ENCODE measurements at places on chromosomes 7 and 10.

DNA sequence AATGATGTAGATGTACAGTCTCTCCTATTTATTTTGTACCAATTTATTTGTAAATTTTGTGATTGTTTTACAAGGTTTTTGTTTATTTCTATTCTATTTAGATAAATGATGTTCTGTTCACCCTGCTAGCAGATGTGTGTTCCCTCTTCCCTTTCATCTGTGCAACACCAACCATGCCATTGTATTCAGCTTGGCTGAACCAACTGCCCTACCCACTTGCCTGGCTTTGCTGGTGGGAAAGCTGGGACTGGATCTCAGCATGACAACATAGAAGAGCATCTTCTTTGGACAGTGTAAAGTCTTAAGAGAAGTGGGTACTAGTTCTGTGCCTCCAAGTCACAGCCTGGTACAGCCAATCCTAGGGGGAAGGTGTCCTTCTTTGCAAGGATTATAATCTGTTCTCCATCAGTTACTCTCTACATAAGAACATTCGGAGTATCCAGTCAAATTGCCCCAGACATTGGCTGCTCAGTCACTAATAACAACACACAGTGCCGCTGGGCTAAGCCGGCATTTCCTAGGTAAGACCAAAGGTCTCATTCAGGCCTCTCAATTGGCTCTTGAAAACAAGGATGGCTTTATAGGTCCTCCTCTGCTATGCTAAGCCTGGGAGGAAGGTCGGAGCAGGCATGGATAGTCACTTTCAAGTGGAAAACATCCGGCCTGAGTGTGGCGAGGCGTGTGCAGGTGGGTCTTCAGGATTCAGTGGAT lies 109.7 kb downstream of the NT5C2 start:
- DNase-seq, result no peak

DNA sequence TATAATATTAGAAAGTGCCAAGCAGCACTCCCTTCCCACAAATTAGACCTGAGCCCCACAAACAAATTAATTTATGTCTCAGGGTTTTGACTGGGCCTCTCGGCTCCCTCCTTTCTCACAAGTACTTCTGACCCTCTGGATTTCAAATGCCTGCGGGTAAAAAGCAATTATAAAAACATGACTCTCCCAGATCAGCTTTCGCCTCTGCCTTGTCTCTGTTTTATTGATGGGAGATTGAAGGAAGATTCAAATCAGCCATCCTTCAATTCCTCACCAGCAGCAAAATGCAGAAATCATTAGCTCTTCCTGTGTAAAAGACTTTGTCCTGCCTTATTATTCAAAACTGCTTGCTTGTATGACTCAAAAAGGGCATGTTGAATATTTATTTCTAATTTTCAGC lies 453.7 kb upstream of the MKI67 start:
- no peak for DNase-seq

GRCh38 chr10:91347529-91347928 lies 62.6 kb upstream of the HECTD2 start:
- DNase-seq, result no peak

GRCh38 chr7:75639071-75639885 lies 99.5 kb downstream of the HIP1 start:
- no peak for DNase-seq

GRCh38 chr10:24556126-24556749 lies 167.4 kb downstream of the ARHGAP21 start:
- no peak for DNase-seq

GRCh38 chr10:124401633-124402032 lies 17.1 kb downstream of the OAT start:
- DNase-seq, result no peak

DNA sequence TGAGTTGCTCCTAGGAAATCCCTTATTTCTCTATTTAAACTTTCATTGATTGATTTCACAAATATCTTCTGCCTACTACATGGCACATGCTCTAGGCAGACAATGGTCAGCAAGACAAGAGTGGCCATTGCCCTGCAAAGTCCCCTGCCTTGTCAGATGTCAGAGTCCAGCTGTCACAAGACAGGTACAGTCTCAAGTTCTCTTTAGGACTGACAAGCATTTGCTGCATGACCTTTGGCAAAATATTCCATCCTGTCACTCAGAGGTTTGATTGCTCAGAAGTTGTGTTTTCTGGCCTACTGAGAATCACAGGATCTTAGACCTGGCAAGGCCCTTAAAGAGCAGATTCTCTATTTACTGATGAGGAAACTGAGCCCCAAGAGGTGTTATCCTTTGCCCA lies 322.3 kb upstream of the NFE2L3 start:
- no peak for DNase-seq

- no peak for DNase-seq
Observed at GRCh38 chr7:77887567-77887966, 89.0 kb downstream of the PHTF2 start.

DNA sequence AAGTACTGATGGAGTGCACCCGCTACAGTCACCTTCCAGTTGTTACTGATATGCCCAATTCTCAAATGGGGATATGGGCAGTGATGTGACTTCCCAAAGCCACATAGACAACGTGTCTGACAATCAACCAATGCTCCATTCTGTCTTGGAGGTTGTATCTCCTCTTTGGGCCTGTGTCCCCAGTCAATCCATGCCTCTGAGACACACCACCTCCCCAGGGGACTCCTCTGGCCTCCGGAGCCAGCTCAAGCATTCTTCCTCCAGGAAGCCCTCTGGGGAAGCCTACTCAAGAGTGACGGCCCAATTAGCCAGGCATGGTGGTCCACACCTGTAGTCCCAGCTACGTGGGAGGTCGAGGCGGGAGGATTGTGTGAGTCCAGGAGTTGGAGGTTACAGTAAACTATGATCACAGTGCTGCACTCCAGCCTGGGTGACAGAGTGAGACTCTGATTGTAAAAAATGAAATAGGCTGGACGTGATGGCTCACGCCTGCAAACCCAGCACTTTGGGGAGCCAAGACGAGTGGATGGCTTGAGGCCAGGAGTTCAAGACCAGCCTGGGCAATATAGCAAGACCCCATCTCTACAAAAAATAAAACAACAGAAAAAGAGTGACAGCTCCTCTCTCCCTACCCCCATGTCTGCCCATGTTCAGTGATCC lies 99.5 kb upstream of the TNRC18 start:
- no peak for DNase-seq

GRCh38 chr7:135248546-135248945 lies 14.9 kb downstream of the STRA8 start:
- DNase-seq, result no peak

- no peak for DNase-seq
Observed at GRCh38 chr7:99112097-99112496, 31.8 kb downstream of the SMURF1 start.

- DNase-seq, result no peak
Observed at GRCh38 chr7:45151967-45152366, 5.6 kb upstream of the RAMP3 start.

GRCh38 chr10:129445436-129446182 lies 21.4 kb upstream of the MGMT start:
- DNase-seq, result no peak

DNA sequence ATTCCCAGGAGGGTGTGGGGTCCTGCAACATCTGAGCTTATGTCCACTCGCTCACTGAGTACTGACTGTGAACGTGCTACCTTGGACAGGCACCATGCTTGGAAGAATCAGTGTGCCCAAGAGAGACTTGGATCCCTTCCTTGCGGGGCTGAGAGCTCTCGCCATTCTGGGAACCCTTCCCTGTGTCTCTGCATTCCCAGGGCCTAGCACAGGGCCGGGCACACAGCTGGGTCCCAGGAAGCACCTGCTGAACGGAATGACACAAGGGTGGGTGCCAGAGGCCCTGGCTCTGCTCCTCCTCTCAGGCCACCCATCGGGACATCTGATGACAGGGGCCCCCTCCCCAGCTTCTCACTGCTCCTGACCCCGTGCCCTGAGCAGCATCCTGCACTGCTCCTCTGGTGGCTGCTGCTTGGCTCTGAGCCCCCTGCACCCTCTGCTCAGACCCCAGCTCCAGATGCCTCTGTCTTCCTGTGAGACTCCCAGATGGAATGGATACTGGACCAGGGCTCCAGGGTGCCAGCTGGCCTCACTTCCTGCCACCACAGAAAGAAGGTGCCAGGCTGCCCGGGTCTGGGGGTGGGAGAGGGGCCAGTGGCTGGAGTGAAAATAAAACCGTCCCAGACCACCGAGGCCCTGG lies 129.6 kb downstream of the NEURL1 start:
- no peak for DNase-seq

DNA sequence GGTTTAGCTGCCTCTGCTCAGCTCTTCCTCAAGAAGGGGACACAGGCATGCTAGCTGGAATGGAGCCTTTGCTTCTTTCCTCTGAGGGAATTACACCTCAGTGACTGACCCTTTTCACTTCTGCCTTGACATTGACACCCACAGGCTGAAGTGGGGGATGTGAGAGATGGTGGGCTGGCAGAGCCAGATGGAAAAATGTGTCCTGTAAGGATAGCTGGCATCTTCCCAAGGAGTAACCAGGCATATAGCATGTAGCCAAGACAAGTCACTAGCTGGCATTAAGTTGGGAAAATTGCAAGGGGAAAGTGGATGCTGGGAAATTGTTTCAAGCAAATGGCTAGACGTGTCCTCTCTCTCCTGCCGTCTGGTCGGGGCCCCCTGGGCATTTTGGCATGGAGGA lies 19.9 kb downstream of the STMP1 start:
- DNase-seq, result no peak

DNA sequence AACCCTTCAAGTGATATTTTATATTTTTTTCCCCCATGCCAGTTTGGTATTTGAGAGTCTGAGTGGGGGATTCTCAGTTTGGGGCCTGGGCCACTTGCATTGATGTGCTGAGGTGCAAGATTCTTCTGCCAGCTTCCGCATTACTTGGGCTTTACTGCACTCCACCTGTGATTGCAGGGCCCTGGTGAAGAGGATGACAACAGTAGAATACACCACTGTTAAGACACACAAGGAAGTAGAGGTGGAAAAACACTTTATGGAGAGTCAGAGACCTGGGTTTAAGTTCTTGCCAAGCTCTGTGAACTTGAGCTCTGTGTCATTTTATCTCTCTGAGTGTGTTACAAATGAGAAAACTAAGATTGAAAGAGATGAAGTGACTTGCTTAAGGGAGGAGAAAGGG lies 209.4 kb downstream of the LRMDA start:
- DNase-seq, result no peak

DNA sequence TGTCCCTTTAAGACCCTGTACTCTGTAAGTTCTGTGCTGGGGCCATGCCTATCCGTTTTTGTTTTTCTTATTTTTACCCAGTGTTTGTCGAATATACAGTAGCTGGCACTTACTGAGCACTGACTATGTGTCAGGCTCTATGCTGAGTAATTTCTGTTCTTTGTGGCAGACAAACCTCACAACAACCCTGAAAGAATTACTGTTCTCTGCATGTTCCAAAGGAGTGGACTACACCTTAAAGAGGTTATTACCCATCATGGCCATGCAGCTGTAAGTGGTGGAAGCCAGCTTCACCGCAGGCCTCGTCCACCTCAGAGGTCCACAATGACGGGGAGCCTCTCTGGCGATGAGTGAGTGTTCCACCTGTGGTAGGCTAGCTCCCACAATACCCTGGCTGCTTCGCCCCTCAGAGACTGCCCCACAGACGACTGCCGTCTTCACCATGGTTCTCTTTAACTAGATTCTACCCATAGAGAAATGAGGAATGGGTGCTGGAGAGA lies 30.1 kb upstream of the RBM20 start:
- no peak for DNase-seq

- DNase-seq, result no peak
Observed at GRCh38 chr10:126500185-126500584, 111.9 kb upstream of the ADAM12 start.

DNA sequence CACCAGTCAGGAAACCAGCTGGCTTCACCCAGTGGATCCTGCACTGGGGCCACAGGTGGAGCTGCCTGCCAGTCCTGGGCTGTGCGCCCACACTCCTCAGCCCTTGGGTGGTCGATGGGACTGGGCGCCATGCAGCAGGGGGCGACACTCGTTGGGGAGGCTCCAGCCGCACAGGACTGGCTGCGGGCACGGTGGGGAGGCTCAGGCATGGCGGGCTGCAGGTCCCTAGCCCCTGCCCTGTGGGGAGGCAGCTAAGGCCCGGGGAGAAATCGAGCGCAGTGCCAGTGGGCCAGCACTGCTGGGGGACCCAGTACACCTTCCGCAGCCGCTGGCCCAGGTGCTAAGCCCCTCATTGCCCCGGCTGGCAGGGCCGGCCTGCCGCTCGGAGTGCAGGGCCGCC lies 12.4 kb upstream of the NRG3 start:
- no peak for DNase-seq

GRCh38 chr7:30351724-30352123 lies 67.3 kb downstream of the ZNRF2 start:
- DNase-seq, result no peak

DNA sequence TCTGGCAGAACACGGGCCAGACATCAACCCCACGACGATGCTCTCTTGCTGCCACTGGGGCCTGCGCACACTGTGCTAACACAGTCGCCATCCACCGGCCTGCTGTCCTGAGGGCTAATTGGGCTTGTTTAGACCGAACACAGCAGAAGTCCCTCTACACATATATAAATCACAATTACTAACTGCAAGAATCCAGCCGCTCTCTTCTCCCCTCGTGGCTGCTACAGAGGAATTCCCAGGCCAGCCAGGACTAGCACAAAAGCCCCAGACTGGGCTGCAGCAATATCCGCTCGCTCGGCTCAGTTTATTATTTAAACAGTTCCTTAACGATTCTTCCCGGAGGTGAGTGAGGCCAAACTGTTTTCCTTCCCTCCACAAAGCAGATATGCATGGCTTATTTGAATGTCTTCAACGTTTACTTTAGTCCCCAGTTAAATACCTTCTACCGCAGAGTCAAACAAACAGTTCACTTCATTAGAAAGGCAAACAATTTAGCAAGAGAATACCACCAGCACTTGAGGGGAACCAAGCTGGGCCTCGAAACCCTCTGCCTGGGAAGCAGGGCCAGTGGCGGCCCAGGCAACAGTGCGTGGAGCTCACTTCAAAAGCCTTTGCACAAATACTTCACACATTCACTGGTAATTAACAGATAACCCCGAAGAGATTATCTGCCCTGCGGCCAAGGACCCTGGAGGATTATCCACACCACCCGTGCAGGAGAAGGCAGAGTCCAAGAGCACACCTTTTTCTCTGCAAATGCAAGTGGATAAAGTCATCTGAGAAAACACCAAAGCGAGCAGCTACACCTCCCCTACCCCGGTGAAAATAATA lies 145.3 kb downstream of the GLI3 start:
- DNase-seq, result no peak

- DNase-seq, result no peak
Observed at GRCh38 chr10:44390585-44391072, 5.7 kb upstream of the CXCL12 start.

DNA sequence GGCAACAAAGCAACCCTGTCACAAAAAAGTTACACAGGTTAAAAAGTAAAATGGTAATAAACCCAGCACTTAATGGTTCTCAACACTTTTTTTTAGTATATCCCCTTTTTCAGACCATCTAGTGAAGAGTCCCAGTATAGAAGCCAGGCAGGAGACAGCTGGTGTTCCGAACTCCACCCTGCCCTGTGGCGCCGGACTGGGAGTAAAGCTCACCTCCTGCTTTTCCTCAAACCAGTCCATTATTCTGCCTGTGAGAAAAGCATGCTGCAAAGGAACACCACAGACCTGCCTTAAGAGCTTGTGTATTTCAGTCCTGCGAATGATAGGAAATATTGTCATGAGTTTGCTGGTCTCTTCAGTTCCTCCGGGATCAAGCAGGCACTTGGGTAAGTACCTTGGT lies 81.0 kb downstream of the EZH2 start:
- no peak for DNase-seq
